ENCODE measurements at places on chromosomes 4 and X.

DNA sequence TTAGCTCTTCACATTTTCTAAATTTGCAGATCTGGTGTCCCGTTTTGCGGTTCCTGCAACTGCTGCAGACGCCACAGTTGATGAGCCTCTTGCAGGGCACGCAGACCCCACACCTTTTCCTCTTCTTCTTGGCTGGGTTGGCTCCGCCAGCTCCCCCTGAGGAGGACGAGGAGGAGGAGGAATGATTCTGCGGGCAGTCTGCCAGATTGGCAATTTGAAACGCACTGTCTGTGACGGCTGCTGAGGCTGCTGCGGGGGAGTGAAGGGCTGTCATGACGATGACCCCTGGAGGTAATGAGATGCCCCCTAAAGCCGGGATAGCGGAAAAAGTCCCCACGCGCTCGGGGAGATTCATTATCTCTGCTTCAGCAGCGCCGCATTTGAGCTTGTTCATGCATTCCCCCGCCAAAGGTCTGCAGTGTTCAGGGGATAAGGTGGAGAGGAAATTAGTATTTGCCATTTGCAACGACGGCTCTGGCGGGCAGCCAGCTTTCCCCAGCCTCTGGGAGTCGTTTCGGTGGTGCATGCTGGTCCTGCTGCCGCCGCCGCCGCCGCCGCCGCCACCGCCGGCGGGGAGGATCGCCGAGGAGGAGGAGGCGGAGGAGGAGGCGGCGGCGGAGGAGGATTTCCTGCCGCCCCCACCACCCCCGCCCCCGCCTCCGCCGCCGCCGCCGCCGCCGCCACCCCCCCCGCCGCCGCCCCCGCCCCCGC, 3.8 kb downstream of the CXXC4 start:
- no peak for DNase-seq

- no peak for DNase-seq
These were observed 241.7 kb upstream of the TLL1 start for GRCh38 chr4:165631208-165631894.

GRCh38 chr4:181508601-181509000, 734.6 kb upstream of the TENM3 start:
- no peak for DNase-seq

GRCh38 chr4:42112846-42113245, 39.6 kb downstream of the BEND4 start:
- no peak for DNase-seq

GRCh38 chrX:34521563-34521962, 135.5 kb downstream of the TMEM47 start:
- DNase-seq, result peak; percentile 39

GRCh38 chr4:187618701-187619281, 376.8 kb upstream of the ZFP42 start:
- DNase-seq, result no peak

DNA sequence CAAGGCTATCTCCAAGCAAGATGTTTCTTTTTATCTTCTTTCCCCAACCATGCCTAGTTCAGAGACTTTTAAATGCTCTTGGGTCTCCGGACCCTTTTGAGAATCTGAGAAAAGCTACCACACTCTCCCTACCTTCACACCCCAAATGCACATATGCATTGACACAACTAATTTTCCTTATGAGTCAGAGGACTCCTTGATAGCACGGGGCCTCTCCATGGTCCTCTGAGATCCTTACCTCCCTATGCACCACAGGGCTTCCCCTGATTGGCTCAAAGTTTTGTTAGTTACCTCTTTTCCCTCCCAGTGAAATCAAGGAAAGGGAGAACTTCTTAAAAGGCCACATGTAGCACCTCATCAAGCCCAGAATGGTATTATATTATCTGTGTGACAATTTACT, 86.8 kb upstream of the ATP6AP2 start:
- DNase-seq, result no peak

DNA sequence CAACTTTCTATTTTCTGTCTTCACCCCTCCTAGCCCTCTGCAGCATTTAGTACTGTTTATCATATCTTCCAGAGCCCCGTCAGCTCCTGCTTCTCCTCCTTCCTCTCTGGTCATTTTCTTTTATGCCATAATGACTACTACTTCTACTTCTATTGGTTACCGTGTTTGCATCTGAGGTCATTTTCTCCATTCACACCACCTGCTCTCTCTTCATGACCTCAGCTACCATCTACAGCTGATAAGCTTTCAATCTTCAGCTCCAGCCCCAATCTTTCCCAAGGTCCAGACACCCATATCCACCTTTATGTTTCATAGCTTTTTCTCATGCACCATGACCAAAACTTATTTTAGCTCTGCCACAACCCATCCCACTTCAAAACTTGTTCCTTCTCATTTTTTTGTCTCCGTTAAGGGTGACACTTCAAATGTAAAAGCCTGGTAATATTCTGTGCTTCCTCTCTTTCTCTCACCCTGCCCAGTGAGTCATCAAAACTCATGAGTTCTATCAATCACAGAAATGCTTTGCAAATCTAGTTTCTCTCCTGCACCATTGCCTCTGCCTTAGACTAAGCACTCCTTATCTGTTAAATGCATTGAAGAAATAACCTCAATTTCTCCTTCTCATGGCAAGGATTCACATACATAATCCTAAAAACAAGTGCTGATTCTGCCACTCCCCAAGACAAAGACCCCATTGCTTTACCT, 71.3 kb upstream of the IQCM start:
- DNase-seq, result no peak

DNA sequence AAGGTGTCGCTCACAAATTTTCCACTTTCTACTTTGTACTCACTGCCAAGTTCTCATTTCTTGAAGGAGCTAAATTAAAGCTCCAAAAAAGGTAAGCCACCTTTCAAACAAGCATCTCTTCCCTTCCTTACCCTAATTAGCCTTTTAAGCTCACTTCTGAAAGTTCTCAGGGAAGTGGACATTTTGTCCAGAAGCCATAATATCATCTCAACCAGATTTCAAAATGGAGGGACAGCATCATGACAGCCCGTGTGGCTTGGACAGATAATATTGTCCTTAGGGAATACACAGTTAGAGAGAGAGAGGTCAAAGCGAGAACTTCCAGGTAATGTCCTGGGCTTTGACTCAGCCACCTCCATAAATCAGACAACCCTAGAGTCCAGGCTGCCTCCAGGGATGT, 93.8 kb upstream of the ANXA3 start:
- no peak for DNase-seq

- DNase-seq, result no peak
These were observed 62.8 kb downstream of the KCNIP4 start for GRCh38 chr4:21885770-21886169.

GRCh38 chr4:71171592-71171991, 167.2 kb upstream of the SLC4A4 start:
- no peak for DNase-seq

DNA sequence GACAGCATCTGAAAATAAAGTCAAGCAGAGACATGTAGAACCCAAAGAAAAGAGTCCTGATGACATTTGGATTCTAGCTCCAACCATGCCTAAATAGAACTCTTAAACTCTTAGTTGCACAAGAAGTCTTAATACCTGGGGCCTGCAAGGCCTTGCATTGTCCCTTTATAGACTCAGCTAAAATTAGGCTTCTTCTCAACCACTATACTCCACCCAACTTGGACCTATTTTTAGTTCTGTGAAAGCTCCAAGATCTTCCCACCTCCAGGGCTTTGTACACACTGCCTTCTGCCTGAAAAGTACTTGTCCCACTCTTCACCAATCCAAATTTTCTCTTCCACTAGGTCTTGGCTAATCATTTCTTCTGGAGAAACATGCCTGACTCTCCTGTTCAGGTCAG, 36.5 kb downstream of the PLK4 start:
- no peak for DNase-seq

DNA sequence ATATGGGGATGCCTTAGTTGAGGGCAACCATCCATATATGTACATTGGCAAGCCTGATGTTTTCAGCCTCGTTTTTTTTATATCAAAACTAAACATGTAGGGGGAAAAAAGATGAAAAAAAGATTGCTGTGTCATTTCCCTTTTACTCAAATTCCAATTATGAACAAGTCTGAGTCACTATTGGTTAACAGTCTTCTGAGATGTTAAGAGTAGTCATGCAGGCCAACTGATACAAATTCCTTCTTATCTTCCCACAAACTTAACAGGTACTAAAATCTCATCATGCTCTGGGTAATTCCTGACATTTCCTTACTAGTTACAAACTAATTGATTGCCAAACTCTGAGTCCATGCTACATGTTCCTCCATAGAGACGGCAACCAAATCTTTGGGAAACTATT, 222.1 kb downstream of the FRMPD4 start:
- no peak for DNase-seq

DNA sequence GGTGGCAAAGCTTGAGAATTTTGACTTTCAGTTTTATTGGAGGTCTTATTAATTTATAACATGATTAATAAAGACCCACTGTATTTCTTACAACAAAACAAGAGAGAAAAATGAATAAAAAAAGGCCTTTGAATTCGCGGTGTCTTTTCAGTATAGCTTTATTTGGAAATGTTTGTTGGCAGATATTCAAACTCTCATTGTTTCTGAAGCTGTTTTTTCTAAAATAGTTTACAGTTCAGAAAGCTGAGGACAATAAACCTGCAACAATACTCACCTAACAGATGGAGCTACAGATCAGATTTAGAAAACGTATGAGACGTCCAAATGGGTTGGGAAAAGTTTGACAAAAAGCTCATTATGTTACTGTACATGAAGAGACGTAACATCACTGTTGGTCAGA, 2.4 kb upstream of the SPARCL1 start:
- no peak for DNase-seq

- no peak for DNase-seq
These were observed 26.6 kb downstream of the NFKB1 start for GRCh38 chr4:102527695-102528283.

DNA sequence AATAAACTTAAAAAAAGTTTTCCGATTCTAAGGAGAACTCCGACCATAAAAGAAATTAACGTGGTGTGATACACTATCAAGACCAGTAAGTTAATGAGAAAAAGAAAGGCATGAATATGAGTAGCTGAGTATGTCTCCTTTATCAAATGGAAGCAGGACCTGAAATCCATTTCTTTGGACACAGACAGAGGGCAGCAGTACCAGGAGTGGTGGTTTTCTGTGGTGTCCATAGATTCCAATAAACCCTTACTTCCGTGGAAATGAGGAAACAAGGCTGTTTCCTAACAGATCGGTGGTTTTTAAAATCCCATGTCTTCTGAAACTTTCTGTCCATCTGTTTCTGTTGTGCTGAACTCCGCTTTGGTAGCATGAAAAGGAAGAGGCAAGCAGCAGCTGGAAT, 128.5 kb upstream of the TSPAN5 start:
- no peak for DNase-seq

GRCh38 chr4:663438-664428, 10.3 kb downstream of the ATP5ME start:
- no peak for DNase-seq

DNA sequence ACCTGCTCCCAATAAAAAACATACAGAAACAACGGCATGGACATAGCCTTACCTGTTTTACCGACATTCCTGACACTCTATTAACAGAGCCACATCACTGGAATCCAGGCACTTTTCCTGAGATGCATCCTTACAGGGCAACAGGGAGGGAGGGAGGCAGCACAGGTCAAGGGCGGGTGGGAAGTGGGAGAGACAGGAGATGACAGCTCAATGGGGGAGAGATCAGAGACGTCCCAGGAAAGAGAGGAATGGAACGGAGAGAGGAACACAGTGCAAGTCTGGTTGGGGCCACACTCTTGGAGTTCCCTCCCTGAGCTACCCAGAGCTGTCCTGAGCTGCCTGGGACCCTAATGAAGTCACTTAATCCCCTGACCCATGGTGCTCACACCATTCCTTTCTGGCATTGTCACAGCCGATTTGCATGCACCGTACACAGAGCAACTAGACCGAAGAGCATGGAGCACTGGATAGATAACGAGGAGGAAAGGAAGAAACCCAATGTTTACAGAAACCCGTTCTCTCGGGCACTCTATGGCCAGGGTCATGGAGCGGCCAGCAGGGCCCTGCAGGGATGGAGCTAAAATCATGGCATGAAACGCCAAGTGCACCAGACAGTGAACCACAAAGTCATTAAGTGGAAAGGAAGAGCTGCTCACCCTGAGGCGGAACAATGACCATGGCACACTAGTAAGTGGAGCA, 93.1 kb downstream of the NSUN7 start:
- DNase-seq, result no peak

DNA sequence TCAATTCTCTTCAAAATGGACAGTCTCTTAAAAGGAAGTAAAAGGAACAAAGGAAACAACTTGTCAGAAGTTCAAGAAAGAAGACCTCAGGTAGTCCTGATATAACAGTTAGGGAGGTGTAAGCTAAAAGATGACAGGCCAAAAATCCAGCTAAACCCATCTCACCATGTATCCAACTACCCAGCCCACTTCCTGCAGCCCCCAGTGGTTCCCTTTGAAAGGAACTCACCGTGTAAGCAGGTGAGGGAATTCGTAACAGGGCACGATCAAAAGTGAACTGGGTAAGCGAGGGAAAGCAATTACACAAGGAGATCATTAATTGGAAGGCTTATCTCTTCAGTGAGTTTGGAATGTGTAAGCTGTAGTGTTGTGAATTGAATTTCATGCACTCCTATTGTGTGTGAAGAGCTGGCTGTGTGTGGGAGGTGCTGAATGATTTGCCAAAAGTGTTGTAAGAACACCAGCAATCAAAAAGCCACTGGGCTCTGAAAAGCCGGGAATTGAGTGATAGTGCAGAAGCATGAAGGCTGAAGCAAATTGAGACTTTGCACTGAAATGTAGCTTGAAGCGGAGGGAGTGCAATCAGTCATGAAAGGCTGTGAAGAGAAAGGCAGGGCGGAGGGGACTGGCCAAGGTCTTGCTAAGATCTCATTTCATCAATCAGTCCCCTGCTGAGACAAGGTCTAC, 914.2 kb upstream of the LCORL start:
- no peak for DNase-seq

DNA sequence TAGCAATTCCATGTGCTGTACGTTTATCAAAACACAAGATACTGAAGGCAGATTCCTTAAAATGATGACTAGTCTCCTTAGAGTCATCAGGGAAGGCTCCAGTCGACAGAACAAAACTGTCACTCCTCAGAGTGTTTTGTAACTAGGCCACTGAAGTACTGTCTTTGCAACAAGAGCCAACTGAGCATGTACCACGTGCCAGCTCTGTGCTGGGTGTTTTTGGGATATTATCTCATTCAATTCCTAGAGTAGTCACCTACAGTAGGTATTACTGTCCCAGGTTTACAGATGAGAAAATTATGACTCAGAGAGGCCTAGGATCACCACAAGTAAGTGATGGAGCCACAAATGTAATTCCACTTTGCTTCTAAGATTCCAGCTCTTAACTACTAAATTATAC, 18.3 kb upstream of the NUP54 start:
- no peak for DNase-seq

- DNase-seq, result no peak
These were observed 2.2 kb downstream of the PDE5A start for GRCh38 chr4:119626420-119626819.

GRCh38 chr4:16171831-16172230, 54.4 kb downstream of the TAPT1 start:
- no peak for DNase-seq

DNA sequence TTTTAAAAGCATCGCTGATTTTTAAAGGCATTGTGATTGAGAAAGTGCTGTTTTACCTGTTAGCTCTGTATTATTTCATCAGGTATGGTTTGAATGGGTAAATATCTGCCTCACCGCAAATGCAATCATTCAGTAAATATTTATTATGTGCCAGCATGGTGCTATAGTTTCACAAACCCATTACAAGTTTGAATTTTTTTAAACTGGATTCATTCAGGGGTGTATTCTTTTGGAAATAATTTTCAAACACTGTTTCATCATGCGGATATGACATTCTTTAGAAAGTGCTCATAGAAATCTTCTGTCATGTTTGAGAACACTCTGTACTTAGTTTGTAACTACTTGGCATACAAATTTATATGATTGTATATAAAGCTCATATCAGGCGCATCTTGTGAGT, 37.2 kb downstream of the LIMCH1 start:
- DNase-seq, result no peak

All from H1 (cell line).